ENCODE measurements at places on chromosomes 7 and 10. TPM values are rescaled to one million over a fixed set of nuclear protein-coding genes. Genes with fewer than 3 reads are reported as not detected.

SPDYE17 gene
- total RNA-seq = not detected

CPN1 gene
- not detected for total RNA-seq

WIPF3 gene
- not detected for total RNA-seq

VENTX gene
- not detected for total RNA-seq

BRI3 gene
- 84.2 TPM for total RNA-seq

OR2A12 gene
- total RNA-seq = not detected

TAS2R5 gene
- 1.3 TPM for total RNA-seq

EPO gene
- total RNA-seq = 0.19 TPM

GBX1 gene
- total RNA-seq = not detected

ELFN1 gene
- total RNA-seq = not detected

GJC3 gene
- total RNA-seq = 1.7 TPM

EXOC6 gene
- total RNA-seq = 9.2 TPM

TMEM176B gene
- not detected for total RNA-seq

MYOZ1 gene
- not detected for total RNA-seq

AS3MT gene
- total RNA-seq = 0.67 TPM

NYAP1 gene
- 0.72 TPM for total RNA-seq

GTF2IRD2 gene
- 13.4 TPM for total RNA-seq

ALOX5 gene
- 1.5 TPM for total RNA-seq

ZNF727 gene
- total RNA-seq = 0.19 TPM

VWC2 gene
- total RNA-seq = not detected

C1GALT1 gene
- total RNA-seq = 31.0 TPM

MYO1G gene
- 606 TPM for total RNA-seq

ADCYAP1R1 gene
- not detected for total RNA-seq

SPAG6 gene
- total RNA-seq = 0.37 TPM

NODAL gene
- total RNA-seq = not detected

PON1 gene
- total RNA-seq = 0.65 TPM

MSMB gene
- total RNA-seq = not detected

CALCR gene
- not detected for total RNA-seq

OGDHL gene
- total RNA-seq = 0.99 TPM

IQUB gene
- total RNA-seq = 0.10 TPM

SYNPO2L gene
- not detected for total RNA-seq

LIPJ gene
- not detected for total RNA-seq

PDE6C gene
- total RNA-seq = not detected

COL28A1 gene
- 0.16 TPM for total RNA-seq

INA gene
- 0.23 TPM for total RNA-seq
